ENCODE measurements at places on chromosomes 11 and 22.

GRCh38 chr11:12812849-12813248, 138.6 kb downstream of the TEAD1 start:
- DNase-seq: no peak

DNA sequence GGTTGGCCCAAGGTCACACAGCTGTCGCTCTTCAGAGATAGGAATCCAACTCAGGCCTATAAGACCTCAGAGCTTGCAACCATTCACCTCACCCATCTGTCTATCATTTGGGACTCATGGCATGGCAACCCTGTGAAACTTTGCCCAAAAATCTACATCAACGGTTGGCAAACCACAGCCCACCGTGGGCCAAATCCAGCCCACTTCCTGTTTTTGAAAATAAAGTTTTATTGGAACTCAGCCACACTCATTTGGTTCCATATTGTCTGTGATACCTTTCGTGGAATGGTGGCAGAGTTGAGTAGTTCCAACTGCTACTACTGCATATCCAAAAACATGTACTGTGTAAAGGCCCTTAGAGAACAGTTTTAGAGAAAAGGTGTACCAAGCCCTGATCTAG, 307.8 kb downstream of the MN1 start:
- no peak for DNase-seq

- no peak for DNase-seq
Measured at GRCh38 chr22:20551805-20552442, 44.5 kb downstream of the MED15 start.

DNA sequence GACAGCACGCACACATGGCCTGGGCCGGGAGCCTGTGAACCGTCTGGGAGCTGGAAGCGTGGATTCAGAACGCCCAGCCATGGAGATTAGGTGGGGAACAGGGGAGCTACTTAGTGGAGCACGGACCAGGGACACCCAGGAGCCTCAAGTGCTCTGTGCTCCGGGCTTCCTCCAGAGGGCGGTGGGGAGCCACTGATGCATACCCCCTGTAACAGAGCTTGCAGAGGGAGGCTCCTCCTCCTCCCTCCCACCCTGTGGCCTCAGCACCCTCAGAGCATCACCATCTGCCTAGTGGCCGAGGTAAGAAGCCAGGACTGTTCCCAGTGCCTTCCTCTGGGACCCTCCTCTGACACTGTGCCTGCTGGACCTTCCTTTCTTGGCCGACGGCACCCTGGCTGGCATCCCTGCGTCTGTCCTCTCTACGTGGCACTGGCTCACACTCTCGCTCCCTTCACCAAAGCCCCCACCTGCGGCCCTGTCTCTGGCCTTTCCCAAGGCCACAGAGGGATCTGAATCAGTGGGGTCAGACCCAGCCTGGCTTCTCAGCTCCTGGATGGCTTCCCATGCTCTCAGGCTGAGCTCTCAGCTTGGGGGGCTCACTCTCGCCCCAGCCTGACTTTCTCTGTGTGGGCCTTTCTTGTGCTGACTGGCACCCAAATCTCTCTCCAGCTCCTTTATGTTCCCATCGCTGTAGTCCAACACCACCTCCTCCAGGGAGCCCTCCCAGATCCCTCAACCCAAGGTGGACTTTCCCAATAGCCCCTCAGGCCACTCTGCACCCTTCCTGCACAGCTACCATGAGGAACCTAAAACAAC, 780.9 kb downstream of the BRD1 start:
- DNase-seq: no peak

GRCh38 chr11:45204761-45205160, 58.3 kb downstream of the PRDM11 start:
- no peak for DNase-seq

GRCh38 chr11:95930948-95931347, 7.0 kb upstream of the MTMR2 start:
- no peak for DNase-seq

DNA sequence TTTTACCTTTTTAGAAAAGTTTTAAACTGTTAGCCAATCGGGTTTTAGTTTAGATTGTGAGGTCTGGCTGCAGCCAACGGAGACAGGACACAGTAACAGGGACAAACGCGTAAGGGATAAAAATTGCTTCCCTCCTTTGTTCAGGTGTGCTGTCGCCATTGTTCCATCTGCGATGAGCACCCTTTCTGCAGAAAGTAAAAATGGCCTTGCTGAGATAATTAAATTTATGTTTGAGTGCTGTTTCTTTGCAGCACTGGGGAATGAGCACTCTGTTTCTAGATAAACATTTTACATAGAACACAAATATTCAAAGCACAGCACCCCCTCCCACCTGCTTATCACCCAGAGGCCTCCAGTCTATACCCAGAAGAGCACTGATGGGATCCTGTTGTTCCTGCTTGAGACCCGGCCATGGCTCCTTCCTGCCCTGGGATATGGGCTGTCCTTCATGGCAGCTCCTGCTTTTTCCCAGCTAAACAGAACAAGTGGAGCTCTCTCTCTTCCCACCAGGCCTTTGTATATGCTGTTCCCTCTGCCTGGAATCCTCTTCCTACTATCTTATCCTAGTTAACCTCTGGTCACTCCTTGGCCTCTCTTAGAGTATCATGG, 34.3 kb upstream of the CELSR1 start:
- no peak for DNase-seq
